ENCODE measurements at places on chromosomes 2 and 18.

DNA sequence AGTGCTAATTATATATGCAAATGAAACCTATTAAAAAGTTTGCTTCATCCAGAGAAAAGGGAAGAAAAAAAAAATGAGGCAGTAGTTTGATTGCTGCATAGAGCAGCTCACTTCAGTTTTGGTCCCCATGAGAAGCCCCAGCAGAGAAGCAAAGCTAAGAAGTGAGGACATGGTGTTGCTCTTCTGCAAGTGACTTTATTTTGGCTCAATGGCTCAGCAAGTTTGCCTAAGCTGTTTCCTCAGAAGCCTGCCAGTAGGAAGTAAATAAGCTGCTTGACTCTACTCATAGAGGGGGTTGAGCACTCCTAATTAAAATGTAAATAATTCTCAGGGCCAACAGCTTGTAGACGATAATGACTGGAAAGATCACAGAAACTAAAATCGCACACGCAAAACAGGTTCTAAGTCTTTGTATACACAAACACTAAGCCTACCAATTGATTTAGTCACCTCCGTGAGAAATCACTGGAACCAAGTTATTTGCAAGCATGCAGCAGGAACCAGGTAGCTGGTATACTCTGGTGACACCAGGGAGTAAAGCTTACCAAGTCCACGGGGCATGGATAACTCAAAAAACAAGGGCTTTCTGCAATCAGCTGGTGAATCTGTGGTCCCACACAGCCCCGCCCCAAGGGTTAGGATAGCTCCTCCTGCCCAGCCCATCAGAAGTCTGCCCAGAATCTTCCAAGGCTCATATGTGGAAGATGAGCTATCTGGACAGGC is 39.7 kb upstream of the NABP1 start:
- no peak for DNase-seq

DNA sequence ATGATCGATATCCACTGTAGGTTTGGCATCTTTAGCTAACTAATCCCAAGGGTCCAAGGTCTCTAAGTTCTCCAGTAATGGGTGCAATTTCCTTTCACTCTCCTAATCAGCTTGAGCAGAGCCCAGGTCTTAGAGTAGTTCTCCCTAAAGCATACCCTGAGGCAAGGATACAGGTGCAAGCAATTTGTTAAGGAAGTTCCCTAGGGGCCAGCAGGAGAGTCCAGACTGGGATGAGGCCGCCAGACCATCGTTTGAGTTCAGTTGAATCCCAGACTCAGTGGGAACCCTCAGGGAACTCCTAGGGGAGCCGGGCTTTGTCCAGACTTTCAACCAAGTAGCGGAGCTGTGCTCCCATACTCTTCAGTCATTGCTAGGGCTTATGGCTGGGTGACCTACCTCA is 835.4 kb upstream of the CDH2 start:
- DNase-seq: no peak

- DNase-seq: no peak
Observed at GRCh38 chr2:74925361-74925786, 33.1 kb upstream of the POLE4 start.

DNA sequence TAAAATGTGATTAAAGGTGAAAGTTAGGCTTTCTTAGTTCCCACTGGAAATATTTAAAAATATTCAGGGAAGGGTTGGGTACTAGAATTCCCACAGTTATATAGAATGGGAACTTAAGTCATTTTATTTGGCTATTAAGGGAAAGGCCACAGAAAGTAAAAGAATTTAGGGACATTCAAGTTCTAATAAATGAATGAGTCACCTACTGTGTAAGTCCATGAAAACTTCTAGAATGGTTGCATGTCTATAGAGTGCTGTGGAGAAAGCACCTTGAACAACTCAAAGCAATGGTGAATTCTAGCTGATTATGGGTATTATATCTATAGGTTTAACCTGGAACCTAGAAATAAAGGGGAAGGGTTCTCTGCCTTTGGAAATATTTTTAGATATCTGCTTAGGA is 28.1 kb upstream of the SLC4A10 start:
- DNase-seq: no peak

GRCh38 chr2:43831543-43832294 is 6.9 kb downstream of the ABCG5 start:
- DNase-seq: no peak

- DNase-seq: no peak
Observed at GRCh38 chr2:41990688-41991087, 57.1 kb upstream of the PKDCC start.

DNA sequence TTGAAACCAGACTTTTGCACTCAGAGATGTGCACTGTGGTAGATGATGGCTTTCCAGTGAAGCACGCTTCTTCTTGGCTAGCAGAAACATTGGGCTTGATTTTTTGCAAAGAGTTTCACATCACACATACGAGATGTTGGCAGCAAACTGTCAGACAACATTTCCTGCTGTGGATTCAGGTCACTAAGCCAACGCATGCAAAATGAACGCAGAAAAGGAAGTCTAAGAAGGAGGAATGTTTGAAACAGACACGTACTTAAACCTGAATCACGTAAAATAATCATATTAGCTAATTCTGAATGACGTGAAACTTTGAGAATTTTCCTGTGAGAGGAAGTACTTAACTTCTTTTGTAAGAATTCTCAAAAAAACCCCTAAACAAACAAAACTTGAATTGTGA is 88.1 kb downstream of the EPB41L3 start:
- no peak for DNase-seq

DNA sequence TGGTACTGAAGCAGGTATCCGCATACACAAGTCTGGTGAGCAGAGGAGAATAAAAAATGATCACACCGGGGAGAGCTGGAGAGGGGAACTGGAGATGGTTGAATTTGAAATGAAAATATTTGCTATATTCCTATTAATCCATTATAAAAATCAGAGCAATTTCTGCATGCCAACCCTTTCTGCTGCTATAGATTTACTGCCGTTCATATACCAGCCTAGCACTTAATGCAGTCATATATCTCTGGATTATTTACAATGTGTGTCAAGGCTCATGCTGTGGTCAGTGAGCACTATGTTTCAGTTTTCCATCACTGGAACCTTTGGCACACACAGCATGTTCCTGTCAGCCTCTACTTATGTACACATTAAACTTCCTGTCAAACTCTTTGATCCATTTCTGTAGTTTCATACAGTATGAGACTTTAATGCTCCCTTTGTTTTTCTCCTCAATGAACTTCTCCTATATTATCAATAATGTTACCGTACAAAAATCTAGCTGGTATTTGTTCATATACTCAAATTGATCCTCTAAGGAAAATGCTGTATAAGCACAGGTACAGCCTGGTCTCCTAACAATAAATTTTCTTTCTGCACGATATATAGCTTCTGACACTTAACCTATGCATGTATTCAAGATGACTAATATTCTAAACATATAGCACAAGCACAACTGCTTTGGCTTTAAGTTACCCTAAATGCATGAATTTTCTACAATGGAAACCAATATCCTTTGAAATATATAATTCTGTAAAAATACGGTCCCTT is 36.7 kb downstream of the FANCL start:
- no peak for DNase-seq

- no peak for DNase-seq
Observed at GRCh38 chr2:23425885-23426262, 40.9 kb downstream of the KLHL29 start.

DNA sequence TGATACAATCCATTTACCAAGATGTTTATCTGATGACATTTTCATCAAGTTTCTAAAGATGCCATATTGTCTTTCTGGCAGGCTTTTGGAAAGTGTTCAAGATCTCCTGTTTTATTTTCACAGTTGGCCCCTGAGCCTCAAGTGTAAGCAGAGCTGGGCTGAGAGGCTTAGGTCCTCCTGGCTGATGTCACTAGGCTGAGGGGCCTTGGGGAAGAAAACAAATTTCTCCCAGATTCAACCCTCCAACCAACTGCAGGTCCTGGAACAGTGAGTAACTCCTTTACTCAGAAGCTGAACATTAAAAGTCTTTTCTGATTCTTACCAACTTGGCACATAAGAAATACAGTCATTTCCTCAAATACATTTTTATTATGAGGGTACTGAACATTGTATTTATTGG is 14.9 kb upstream of the IL1RL1 start:
- DNase-seq: no peak

DNA sequence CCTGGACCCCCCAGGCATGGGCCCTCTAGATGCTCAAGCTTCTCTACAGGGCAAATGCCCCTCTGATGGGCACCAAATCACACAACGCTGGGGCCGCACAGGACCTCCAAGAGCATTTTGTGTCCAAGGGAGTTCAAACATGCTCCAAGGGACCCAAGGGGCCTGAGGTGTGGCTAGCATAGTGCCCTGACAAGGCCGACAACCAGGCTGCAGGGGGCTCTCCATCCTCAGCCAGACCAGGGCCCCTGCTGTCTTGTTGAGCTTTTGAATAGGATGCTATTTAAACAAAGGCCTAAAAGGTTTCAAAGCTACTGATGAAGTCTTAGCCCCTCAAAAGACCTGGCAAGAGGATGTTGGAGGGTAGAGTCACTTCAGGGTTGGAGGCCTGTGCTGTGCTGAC is 33.1 kb downstream of the EN1 start:
- DNase-seq: no peak

- peak; percentile 80 for DNase-seq
Observed at GRCh38 chr2:188292348-188293239, 920 bp downstream of the GULP1 start.

DNA sequence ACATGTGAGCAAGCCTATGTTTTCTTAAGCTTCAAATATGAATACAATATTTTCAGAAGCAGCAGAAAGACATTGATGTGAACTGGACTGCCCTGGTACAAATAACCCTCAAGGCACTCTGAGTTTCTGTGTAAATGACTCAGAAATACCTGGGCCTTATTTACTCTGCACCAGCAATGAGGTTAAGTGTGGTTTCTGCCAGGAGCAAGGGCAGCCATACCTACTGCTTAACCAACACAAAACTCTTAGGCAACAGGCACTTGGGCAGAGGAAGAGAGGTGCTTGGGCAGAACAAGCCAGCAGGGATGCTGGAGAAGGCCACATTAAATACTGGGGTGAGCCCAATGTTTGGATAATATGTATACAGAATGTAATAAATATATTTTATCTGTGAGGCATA is 29.4 kb upstream of the ARL5A start:
- no peak for DNase-seq

- no peak for DNase-seq
Observed at GRCh38 chr18:51867767-51868166, 472.2 kb upstream of the DCC start.

- DNase-seq: no peak
Observed at GRCh38 chr2:197515315-197515738, 539 bp upstream of the MOB4 start.

DNA sequence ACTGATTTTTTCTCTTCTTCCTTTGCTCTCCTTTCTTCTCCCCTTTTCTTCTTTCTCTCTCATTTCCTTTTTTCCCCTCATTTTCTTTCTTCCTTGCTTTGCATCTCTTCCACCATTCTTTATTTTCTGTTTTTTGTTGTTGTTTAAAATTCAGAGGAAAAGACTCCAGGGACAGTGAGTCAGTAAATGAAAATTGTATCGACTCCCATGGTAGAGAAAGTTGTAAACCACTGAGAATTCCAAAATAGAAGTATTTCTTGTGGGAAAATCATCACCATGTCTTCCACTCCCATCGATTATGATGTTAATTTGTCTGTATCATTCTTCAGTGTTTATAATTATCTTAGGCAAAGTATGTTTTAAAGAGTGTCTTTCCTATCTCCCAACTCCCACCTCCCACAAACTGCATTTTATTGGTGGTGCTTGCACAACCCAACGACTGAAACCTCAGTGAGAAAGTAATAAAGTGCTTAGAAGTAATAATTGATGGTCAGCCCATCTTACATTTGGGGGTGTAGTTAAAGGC is 134.3 kb downstream of the IRS1 start:
- no peak for DNase-seq

DNA sequence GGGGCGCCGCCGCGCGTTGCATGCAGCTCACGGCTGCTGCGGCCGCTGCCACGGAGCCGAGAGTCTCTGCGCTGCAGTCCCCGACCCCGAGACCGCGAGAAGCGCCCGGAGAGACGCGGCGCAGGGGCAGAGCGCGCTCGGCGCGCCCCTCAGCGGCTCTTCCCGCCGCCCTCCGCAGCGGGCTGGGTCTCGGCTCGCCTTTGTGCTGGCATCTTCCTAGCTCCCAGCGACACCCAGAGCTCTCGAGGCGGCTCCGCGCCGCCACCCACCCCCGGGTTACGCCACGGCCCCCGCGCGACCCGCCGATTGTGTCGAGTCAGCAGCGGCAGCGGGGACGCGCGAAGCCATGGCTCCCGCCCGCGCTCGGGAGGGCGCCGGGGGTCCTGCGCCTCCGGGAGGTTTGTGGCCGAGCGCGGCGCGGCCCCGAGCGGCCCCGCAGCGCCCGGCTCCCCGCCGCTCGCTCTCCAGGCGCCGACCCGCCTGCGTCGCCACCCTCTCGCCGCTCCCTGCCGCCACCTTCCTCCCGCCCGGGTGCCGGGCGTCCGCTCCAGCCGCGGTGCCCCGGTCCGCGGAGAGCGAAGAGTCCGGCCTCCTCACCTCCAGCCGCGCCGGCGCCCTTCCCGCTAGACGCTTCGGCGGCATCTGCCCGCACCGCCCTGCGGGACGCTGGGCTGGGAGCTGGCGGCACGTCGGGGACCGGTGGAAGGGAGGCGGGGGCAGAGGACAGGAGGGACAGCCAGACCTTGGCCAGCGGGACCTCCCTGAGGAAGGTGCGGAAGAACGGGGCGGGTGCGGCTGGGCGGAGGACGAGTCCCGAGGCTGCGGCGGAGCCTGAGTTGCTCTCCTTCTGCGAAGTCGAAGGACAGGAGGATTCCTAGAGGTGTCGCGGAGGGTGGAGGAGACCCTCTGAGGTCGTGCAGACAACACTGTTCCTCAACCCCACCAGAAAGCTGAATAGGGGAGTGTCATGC is 46.3 kb upstream of the CCDC150 start:
- DNase-seq: peak; percentile 28

DNA sequence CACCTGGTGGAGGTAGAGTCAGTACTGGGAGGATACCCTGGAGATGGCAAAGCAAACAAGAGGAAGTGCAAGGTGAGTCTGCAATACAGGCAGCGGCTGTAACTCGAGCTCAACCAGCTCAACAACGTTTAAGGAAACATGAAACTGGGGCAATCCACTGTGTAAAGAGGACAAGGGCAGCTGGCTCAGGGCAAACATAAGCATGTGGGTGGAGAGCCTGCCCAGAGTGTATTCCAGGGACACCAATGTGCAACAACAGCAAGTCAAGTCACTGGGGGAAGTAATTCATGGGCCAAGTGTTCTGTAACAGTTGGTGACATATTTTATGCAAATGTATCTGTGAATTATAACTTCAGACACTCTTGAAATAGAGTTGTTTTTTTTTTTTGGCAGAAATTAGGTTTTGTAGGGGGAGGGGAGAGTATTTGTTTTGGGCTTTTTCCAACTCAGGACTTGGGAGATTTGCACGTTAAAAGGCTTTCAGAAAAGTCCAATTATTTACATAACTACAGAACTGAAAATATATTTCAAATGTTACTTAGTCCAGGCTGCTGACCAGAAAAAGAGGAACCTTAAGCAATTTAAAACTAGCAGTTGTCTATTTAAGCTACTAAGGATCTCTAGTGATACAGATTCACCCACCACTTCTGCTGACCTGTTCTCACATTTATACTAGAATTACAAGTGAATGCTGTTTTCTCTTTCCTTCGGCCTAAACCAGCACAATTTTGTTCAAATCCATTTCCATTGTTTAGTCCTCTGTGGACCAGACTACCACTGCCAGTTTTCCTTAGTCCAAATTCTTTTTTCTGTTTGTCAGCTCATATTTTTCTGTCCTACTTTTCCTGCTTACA is 18.6 kb downstream of the NRXN1 start:
- DNase-seq: peak; percentile 19

GRCh38 chr18:46859855-46860254 is 57.5 kb downstream of the PIAS2 start:
- no peak for DNase-seq
